ENCODE measurements at places on chromosomes 13 and 19.

GRCh38 chr13:108257248-108257647, 12.3 kb upstream of the TNFSF13B start:
- no peak for DNase-seq

- peak; percentile 98 for DNase-seq
Observed at GRCh38 chr19:11964858-11965645, at the start of gene ZNF763. TSS of gene ZNF763 (plus strand) at chr19:11965040. CDS start at chr19:11965209, 169 bp downstream.

DNA sequence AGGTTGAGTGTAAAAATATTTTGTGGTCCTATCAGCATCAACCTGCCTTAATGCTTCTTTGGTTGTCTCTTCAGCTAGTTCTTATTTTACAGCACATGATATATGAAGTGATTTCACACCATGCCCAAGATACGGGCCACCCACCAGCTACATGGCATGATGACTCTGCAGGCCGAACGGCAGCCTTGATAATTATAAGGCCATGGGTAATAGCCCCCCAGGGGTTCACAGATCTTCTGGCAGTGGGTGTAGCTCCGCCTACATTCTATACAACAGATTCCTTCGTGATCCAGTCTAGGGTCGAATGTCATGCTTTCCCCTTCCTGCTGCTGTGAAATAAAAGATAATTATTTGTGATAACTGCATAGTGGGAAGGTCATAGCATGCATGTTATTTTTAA, 36.1 kb downstream of the CNMD start:
- DNase-seq = no peak

DNA sequence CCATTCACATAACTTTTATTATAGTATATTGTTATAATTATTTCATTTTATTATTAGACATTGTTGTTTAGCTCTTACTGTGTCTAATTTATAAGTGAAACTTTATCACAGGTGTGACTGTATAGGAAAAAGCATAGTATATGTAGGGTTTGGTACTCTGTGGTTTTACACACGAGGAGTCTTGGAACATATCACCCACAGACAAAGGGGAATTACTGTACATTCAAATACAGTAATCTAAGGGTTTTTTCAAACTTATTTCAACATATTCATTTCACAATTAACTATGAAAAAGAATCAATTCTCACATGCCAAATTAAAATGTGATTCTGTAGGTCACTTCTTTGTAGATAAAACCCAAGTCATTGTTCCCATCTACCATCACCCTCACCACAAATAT, 46.0 kb downstream of the RBM26 start:
- no peak for DNase-seq

DNA sequence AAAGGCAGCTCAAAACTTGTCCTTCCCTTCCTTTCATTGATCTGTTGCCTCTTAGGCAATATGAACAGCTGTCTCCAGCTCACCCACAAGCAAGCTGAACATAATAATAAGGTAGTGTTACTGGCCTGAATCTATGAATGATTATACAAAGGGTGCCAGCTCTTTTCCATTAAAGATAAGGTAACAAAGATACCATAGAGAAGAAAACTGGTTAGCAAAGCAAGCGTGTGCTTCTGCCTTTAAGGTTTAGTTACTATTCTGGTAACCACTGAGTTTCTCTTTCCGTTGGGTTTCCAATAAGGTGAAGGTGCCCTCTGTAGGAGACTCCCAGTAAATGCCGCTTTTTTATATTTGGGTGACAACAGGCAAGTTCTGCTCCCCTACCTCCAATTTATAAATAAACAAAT, 12.1 kb upstream of the DACH1 start:
- DNase-seq = peak; percentile 71

Data from neural progenitor cell (in vitro differentiated cells).